Activated naive CD8-positive, alpha-beta T cell treated with anti-CD3 and anti-CD28 coated beads for 36 hours (primary cell): ENCODE measurements at places on chromosomes 4 and X.
A peak's percentile ranks its signal among the peaks of the same experiment; 100 is the strongest.

DNA sequence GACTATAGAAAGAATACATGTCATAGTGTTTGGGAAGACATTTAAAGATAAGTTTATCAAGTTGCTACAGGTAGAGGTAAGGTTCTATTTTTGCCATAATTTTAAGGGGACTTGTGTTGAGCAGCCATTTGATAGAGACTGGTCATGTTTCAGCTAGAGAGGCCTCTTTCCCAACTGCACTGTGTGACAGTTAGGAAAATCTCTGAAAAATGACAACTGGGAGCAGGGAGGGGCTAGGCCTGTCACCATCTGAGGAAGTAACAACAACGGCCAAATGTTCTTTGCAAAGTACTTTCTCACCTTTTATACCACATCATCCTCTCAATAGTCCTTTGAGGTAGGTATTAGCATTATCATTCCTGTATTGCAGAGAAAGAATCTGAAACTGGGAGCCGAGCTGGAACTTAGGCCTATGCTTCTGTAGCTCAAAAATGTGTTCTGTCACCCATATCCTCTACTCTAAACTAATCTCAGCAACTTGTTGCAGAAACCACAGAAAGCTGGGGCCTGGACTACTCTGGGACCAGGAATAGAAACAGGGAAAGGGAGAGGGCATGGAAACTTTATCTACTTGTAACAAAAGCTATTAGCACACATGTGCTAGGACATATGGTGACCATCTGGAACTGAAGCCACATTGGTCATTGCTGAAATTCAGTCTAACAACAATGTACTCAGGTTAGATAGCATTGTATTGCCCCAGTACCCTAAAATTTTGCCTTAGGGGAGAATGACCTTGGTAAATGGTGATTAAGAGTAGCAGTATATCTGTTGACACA, 198.9 kb downstream of the MID1IP1 start:
- DNase-seq: no peak
- H3K36me3 ChIP-seq: no peaks in the 10 kb centered on the region
- no peaks in the 10 kb centered on the region for H3K27me3 ChIP-seq
- no peak overlapping the region for H3K27ac ChIP-seq
- H3K4me3 ChIP-seq: no peak overlapping the region

- no peaks in the 10 kb centered on the region for H3K36me3 ChIP-seq
- H3K4me3 ChIP-seq: no peak overlapping the region
- no peaks in the 10 kb centered on the region for H3K27me3 ChIP-seq
- H3K27ac ChIP-seq: no peak overlapping the region
- DNase-seq: no peak
Observed at GRCh38 chr4:180197471-180197870, 2045.7 kb upstream of the TENM3 start.

- no peaks in the 10 kb centered on the region for H3K36me3 ChIP-seq
- H3K27ac ChIP-seq: no peak overlapping the region
- peak; percentile 8 for DNase-seq
- no peak overlapping the region for H3K4me3 ChIP-seq
Observed at GRCh38 chrX:3638280-3638873, 75.1 kb downstream of the PRKX start.

DNA sequence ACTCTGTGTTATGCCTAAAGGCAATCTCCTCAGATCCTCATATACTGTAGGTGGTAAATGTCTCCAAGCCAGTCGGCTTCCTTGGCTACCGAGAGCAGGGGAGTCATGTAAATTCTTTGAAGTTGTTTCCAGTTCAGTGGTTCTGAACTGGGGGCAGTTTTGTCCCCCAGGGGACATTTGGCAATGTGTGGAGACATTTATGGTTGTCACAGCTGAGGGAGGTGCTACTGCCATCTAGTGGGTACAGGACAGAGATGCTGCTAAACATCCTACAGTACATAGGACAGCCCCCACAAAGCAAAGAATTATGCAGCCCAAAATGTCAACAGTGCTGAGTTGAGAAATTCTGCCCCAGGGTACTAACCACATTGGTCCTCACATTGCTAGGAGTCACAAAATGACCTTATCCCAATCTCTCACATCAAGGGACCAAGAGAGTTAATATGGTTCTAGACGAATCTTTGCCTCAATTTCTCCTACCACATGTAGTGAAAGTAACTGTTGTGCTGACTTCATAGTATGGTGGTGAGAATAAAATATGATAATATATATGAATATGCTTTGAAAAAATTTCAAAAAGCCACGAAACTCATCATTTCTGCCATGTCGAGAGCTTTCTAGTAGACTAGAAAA, 104.4 kb upstream of the ARHGAP24 start:
- no peak overlapping the region for H3K27ac ChIP-seq
- no peaks in the 10 kb centered on the region for H3K4me1 ChIP-seq
- DNase-seq: peak; percentile 6
- H3K36me3 ChIP-seq: no peaks in the 10 kb centered on the region

DNA sequence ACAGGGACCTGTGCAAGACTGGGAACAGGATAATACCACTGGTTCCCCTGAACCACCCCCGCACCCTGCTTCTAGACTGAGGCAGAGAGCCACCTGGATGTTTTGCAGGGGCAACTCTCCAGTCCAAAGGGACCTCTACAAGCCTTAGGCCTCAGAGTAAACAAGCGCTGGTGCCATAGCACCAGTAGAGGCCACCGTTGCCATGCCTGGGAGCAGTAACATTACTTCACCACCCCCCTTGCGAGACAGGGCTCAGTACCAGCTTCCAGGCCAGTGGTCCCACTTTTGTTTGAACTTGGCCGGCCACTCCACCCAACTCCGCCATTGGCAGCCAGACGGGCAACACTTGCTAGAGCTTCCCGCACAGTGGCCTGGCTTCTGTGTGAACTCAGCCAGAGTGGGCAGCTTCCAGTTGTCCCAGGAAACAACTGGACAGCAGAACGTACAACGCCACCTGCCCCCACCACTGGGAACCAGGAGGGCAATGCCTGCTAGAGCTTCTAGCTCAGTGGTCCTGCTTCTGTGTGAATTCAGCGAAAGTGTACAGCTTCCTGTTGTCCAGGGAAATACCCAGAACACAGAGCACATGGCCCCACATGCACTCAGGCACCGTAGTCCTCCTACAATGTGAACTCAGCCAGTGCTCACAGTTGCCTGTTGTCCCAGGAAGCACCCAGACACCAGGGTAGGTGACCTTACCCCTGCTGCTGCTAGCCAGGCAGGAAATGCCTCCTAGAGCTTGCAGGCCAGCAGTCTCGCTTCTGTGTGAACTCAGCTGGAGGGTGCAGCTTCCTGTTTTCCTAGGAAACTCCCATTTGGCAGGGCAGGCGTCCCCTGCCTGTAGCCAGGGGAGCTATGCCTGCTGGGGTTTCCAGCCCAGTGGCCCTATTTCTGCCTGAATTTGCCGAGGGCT, 39.9 kb upstream of the PCDH19 start:
- H3K4me1 ChIP-seq: no peaks in the 10 kb centered on the region
- no peak for DNase-seq
- H3K36me3 ChIP-seq: no peaks in the 10 kb centered on the region
- H3K27me3 ChIP-seq: peaks cover 4% of the 10 kb centered on the region

- no peak for DNase-seq
- no peak overlapping the region for H3K27ac ChIP-seq
- peaks cover 3% of the 10 kb centered on the region for H3K27me3 ChIP-seq
Observed at GRCh38 chrX:53285591-53285990, 4.2 kb upstream of the IQSEC2 start.

DNA sequence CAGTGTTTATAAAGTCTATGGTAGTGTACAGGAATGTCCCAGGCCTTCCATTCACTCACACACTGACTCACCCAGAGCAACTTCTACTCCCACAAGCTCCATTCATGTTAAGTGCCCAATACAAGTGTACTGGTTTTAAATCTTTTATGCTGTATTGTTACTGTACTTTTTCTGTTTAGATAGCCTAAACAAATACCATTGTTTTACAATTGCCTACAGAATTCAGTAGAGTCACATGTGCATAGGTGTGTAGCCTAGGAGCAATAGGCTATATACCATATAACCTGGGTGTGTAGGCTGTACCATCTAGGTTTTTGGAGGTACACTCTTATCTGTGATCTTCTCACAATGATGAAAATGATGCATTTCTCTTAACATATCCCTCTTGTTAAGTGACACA, 126.7 kb downstream of the DGKK start:
- no peak overlapping the region for H3K4me3 ChIP-seq
- H3K27ac ChIP-seq: no peak overlapping the region
- DNase-seq: no peak
- no peaks in the 10 kb centered on the region for H3K27me3 ChIP-seq
- no peaks in the 10 kb centered on the region for H3K4me1 ChIP-seq
- H3K36me3 ChIP-seq: no peaks in the 10 kb centered on the region

DNA sequence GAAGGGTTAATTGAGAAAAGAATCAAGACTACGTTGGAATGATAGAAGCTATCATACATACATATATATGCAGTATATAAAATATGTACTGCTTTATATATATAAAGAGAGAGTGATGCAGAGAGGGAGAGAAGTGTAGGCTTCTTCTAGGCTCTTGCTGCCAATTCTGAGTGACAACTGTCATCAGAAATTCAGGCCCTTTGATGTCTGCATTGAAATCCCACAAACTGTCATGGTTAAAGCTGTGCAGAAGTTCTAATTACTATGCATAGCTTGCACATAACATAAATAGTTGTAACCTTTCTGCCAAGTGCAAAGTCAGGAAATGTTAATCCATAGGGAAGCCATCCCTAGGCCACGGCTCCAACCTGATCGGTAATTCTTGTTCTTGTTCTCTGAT, 251.0 kb downstream of the STIM2 start:
- H3K4me1 ChIP-seq: no peaks in the 10 kb centered on the region
- peaks cover 3% of the 10 kb centered on the region for H3K27me3 ChIP-seq
- no peak overlapping the region for H3K27ac ChIP-seq
- no peak overlapping the region for H3K4me3 ChIP-seq

DNA sequence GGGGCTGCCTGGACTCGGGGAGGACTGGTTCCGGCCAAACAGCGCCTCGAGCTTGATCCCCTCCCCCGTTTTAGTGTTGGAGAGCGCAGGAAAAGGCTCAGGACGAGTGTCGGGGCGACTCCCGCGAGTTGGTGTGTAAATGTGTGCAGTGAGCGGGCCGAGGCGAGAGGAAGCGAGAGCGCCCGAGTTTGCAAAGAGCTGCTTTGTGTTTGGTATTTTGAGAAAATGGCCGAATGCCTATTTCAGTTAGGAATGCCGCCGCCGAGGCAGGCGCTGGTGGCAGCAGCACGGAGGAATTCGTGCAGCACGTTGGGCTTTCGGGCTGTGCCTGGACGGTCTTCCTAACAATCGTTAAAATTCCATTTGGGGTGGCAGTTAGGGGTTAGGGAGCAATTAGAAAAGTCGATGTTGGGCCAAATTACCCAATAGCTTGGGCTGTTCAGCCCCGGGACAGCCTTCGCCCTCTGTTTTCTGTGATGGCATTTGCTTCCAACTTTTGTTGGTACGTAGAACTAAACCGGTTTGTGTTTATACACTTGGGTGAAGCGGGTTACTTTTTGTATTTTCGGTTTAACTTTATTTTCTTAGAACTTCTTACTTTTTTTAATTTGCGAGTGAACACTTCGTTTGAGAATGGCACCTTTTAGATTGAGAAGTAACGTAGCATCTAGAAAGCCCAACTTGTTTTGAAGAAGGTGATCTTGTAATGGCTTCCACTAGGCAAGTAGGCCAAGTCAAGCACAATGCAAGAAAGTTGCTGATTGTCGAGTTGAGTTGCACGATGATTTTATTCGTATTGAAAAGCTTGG, 1.6 kb downstream of the REST start:
- no peaks in the 10 kb centered on the region for H3K27me3 ChIP-seq
- H3K4me1 ChIP-seq: peaks cover 41% of the 10 kb centered on the region
- DNase-seq: no peak
- H3K36me3 ChIP-seq: peaks cover 28% of the 10 kb centered on the region

GRCh38 chr4:125283707-125284279, 31.0 kb upstream of the FAT4 start:
- no peak overlapping the region for H3K27ac ChIP-seq
- no peak for DNase-seq
- no peaks in the 10 kb centered on the region for H3K4me1 ChIP-seq
- H3K4me3 ChIP-seq: no peak overlapping the region
- H3K27me3 ChIP-seq: no peaks in the 10 kb centered on the region
